CD4-positive, alpha-beta T cell treated with Interleukin-4 for 1 hour (primary cell): ENCODE measurements at places on chromosomes 11 and 22.
A peak's percentile ranks its signal among the peaks of the same experiment; 100 is the strongest.

DNA sequence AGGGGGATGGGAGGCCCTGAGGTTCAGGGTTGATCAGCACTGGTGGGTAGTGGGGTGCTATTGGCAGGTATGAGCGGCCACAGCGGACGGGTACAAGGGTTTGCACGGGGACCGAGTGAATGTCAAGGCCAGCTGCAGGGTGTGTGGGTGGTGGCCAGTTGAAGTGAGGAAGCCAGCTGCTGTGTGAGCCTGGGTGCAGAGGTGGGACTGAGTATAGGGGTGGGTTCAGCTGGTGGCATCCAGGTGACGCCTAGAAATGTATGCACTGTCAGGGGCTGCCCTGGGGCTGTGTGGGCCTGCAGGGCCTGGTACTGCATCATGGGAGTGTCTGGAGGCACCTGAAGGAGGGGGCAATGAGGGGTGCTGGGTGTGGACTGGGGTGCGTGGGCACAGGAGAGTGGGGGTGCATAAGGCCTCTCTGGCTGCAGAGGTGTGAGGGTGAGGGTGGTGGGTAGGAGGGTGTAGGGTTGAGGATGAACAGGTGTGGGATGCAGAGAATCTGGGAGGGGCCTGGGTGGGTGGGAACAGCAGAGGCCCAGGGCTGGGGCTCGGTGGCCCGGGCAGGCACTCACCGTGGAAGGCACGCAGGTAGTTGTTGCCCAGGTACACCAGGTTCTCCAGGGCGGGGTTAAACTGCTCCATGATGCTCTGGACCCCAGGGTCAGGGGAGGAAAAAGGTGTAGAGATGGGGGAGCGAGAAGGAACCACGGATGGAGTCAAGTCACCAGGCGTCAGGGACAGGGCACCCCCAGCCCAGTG lies 1.7 kb downstream of the BAIAP2L2 start:
- DNase-seq: no peak

DNA sequence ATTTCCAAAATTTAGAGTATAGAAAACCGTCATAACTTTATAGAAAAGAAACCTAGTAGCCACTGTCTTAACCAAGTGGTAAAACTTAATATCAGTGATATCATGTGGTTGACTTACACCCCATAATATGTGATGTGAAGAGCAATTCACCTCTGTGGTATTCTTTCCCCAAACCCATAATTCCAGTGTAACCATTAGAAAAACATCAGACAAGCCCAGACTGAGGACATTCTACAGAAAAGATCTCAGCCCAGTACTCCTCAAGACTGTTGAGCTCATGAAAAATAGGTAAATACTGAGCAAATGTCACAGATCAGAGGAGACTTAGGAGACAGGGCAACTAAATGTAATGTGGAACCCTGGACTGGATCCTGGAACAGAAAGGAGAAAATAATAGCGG lies 134.6 kb downstream of the PGR start:
- DNase-seq: no peak

GRCh38 chr22:27153386-27153785 lies 496.0 kb downstream of the MIAT start:
- no peak for DNase-seq

DNA sequence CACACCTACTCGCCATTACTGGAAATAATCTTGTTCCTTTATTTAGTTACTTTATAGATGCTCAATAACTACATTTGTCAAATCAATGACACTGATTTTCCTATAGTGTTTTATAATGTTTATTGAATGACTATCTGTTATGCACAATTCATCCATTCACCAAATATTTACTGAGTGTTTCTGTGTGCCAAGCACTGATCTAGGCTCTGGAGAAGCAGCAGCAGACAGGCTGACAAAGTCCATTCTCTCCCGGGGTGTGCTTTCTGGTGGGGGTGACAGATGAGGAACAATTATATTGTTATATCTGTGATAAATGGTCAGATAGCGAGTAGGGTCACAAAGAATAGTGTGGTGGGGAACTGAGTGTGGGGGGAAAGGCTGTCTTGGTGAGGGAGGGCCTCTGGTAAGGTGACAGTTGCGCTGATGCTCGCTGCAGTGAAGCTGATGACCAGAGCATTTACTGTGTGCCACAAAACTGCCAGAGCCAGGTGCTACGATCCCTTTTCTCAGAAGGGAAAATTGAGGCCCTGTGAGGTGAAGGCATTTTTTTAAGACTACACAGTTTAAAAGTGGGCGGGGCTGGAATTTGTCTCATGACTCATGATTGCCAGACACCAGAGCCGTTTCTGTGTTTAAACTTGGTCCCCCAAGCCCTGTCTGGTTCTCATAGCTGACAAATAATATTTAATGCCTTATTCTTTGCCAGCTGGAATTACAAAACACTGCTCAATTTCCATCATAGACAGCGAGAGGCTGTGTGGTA lies 10.2 kb downstream of the PACS1 start:
- peak; percentile 71 for DNase-seq

DNA sequence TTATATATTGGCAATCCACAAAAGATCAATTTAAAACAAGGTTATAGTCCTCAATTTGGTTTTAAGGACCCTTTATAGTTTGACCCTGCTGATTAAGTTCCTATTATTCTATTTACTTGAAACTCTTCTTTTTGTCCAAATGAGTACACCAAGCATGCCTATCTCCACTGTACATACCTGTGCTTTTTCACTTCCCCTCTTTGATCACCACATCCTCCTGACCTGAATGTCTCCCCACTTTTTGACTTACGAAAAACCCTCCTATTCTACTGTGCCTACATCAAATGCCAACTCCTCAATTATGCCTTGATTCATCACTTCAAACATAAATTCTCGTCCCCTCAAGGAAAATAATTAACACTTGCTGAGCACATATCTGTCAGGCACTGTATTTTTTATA lies 113.5 kb downstream of the SOX6 start:
- DNase-seq: no peak

DNA sequence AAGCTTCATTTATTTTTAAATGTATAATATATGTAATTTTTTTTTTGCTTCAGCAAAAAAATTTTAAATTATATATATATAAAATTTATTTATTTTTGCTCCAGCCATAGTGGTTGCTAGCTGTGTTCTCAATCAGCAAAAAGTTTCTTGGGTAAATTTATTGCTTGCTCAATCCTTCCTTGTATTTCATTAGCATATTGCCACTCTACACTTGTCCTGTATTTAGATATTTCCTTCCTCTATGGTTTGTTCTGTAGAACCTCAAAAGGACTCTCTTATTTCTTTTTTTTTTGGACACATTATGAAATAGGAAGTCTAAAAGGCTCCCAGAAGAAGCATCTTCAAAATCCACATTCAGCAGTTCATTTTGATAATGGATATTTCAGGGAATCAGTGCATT lies 2.3 kb downstream of the PTPRJ start:
- DNase-seq: no peak

- no peak for DNase-seq
These were observed 2084.3 kb downstream of the LRRC4C start for GRCh38 chr11:39374963-39375698.

DNA sequence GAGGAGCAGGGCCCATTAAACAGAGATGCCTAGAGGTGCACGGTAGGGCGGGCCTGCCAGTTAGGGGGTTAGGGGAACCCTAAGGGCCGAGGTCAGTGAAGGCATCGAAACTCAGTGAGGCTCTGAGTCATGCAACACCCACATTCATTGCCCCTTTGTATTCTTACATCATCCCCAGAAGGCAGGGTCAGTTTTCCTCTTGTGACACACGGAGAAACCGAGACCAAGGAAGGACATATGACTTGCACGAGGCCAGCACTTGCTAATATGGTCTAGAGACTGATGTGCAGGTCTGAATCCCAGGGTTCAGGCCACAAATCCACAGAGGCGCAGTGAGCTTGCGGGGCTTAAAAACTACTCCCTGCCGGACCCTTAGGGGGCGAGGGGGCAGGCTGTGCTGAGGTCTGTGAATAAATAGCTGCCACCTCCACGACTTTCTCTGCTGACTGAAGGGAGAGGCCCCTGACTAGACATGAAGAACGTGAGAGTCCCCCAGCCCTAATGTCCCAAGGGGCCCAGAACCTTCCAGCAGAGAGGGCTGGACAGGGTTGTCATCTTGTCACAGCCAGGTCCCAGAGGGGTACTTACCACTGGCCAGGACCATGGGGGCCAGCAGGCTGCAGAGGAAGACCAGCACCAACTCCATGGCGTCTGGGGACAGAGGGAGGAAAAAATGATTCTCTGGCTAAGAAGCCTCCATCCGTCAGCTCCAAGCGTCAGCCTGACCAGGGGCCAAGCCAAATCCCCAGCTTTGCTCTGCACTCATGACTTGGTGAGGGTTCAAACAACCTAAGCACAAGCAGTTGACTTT lies 17.8 kb upstream of the FXYD2 start:
- DNase-seq: no peak

- DNase-seq: no peak
These were observed 139.1 kb upstream of the DDI1 start for GRCh38 chr11:103897160-103897936.

DNA sequence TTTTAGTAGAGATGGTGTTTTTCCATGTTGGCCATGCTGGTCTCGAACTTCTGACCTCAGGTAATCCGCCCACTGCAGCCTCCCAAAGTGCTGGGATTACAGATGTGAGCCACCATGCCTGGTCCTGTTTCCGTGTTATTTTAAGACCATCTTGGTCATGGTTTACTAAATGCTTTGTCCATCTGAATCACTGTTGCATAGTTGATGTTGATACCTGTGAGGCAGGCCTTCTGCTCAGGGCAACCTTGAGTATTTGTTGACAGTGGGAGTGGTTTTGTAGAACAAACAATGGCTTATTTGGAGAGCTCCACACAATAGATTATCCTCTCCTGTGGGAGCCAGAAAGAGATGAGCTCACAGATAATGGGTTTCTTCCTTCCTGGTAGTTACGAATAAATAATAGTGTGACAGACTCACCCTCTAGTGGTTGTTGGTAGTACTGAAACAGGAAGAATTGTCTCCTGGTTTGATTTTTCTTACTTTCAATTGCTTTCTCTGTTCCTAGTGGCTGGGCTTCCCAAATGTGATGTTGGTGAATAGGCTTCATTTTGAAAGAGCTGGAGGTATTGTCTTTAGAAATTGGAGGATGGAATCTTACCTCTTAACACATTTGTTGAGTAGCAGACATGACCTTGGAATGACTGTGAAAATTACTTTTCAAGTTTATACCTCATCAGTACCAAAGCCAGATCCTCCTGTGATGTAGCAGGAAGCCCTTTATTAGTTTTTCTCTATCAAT lies 39.0 kb downstream of the CTNND1 start:
- DNase-seq: peak; percentile 78

DNA sequence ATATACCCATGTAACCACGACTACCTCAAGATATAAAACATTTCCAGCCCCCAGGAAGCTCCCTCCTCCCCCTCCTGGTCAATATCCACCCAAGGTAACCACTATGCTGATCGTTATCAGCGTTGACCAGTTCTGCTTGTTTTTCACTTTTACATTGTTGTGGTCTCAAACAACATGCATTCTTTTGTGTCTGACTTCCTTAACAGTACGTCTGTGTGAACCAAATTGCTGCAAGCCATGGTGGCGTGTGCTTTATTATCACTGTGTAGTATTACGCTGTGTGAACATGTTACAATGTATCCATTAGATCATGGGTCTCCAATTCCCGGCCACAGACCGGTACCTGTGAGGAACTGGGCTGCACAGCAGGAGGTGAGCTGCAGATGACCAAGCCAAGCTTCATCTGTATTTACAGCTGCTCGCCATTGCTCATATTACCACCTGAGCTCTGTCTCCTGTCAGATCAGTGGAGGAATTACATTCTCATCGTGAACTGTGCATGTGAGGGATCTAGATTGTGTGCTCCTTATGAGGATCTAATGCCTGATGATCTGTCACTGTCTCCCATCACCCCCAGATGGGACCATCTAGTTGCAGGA lies 15.5 kb upstream of the GRK3 start:
- DNase-seq: no peak

DNA sequence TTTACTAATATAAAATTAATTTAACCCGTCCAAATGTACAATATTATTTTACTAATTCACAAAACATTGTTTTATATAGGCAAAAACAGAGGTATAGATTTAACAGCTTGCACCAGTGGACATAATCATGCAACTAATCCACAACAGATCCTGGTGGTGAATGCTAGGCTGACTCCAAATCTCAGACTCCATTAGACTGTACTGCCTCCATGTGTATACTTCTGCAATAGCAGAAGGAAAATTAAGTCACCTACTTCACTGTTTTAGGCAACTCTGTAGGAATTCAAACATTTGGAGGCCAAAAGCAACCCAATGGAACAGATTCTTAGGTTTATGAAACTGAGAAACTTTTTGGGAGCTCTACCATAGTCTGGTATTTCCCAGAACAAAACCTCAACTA lies 30.0 kb upstream of the RAB39A start:
- no peak for DNase-seq

- DNase-seq: no peak
These were observed 5.7 kb downstream of the DNAL4 start for GRCh38 chr22:38788021-38788816.

DNA sequence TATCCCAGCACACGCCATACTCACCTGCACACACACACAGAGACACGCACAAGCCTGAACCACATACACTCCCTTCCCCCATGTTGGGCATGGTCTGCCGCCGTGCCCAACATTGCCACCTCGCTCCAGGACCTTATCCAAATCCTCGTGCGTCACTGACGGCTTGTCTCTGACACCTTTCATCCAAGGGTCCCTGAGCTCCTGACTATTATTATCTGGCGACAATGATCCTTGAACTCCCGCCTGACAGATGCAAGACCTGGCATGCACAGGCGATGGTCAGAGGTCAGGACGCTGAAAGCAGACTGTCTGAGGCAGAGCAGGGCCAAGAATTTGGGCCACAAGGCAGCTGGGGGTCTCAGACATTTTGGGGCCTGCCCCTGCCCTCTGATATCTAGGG lies 4.2 kb downstream of the MB start:
- DNase-seq: no peak

DNA sequence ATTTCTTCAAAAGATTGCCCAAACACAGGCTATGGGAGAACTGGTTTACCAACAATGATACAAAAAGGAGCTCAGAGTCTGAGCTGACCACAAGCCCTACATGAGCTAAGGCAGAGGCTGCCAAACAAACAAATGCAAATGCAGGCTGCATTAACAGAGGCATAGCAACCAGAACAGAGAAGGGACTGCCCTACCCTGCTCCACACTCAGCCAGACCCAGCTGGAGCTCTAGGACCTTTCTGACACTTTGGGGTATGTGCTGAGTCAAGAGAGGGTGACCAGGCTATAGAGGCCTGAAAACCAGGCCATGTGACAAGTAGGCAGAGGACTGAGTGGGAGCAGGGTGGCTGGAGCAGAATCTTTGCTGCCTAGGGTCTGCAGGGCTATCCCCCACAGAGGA lies 17.8 kb upstream of the P2RY2 start:
- DNase-seq: no peak

GRCh38 chr22:31496735-31497146 lies 405 bp downstream of the SFI1 start:
- DNase-seq: no peak

GRCh38 chr11:57667117-57667735 lies 688 bp upstream of the ZDHHC5 start:
- DNase-seq: peak; percentile 98

DNA sequence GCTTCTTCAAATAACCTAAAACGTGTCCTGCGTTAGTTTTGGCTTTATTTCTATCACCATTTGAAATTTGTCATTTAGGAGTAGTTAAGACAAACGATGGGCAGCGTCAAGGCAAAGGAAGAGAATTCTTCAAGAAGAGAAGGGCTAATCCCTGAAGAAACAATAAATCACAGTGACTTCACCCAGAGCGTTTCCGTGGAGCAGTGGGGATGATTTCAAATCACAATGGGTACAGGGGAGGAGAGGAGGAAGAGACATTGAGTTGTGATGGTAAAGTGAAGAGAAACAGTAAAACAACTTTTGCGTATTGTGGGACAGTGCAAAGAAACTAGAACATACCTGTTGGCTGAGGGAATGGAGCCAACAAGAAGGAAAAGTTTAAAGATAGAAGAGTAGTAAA lies 9.7 kb downstream of the PDGFD start:
- no peak for DNase-seq
